ENCODE measurements at places on chromosomes 1 and 21. TPM values are rescaled to one million over a fixed set of nuclear protein-coding genes. Genes with fewer than 3 reads are reported as not detected.

ADGRL2 gene
- total RNA-seq: 45.1 TPM

ASCL5 gene
- total RNA-seq: 0.12 TPM

ANGPTL1 gene
- total RNA-seq: 24.2 TPM

RAB3B gene
- total RNA-seq: 38.3 TPM

PTCH2 gene
- 1.9 TPM for total RNA-seq

LIN28A gene
- 1.4 TPM for total RNA-seq

FCRL5 gene
- total RNA-seq: 0.14 TPM

UMODL1 gene
- not detected for total RNA-seq

DNA sequence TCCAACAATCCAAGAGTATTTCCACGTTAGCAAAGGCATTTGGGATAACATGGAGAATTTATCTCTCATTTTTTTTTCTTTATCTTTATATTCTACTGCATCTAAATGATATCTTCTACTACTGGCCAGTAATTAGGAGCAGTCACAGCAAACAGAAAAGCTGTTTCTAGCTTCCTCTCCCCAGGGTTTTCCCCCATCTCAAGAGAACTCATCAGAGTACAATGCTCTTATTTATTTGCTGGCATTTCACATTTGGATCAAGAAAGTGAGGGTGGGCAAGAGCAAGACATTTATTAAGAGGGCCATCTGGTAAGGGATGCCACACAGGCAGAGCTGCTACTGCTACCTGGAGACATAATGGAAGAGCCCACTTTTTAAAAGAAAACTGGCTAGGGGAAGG lies 368.2 kb downstream of the USH2A start:
- DNase-seq: no peak

DNA sequence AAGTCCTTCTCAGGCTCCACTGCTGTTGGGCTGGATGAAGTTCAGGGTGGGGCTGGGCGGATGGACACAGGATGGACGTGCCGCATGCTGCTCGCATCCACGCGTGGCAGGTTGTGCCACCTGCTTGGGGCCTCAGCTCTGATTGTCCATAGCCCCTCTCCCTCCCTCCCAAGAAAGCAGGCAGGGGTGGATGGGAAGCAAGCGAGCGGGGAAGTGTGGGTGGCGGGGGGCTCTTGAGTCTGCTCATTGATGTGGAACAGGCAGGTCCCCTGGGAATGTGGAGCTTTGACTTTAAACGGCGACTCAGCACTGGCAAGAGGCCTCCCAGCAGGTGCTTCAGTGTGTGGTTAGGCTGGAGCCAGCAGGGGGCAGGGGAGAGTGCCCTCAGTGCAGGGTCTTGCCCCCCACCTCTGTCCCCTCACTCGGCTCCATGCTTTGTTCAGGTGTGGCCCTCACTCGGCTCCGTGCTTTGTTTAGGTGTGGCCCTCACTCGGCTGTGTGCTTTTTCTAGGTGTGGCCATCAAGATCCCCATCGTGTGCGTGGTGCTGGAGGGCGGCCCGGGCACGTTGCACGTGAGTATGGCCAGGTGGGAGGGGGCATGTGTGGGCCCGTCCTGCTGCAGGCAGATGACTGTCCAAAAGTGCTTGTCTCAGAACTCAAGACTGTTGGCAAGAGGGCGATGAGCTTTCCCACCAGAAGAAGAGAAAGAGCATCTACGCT lies 23.9 kb downstream of the TRPM2 start:
- no peak for DNase-seq

GRCh38 chr1:84390226-84390625 lies 8.1 kb upstream of the DNASE2B start:
- no peak for DNase-seq

- DNase-seq: peak; percentile 89
These were observed 7.9 kb downstream of the TINAGL1 start for GRCh38 chr1:31583995-31584868.

DNA sequence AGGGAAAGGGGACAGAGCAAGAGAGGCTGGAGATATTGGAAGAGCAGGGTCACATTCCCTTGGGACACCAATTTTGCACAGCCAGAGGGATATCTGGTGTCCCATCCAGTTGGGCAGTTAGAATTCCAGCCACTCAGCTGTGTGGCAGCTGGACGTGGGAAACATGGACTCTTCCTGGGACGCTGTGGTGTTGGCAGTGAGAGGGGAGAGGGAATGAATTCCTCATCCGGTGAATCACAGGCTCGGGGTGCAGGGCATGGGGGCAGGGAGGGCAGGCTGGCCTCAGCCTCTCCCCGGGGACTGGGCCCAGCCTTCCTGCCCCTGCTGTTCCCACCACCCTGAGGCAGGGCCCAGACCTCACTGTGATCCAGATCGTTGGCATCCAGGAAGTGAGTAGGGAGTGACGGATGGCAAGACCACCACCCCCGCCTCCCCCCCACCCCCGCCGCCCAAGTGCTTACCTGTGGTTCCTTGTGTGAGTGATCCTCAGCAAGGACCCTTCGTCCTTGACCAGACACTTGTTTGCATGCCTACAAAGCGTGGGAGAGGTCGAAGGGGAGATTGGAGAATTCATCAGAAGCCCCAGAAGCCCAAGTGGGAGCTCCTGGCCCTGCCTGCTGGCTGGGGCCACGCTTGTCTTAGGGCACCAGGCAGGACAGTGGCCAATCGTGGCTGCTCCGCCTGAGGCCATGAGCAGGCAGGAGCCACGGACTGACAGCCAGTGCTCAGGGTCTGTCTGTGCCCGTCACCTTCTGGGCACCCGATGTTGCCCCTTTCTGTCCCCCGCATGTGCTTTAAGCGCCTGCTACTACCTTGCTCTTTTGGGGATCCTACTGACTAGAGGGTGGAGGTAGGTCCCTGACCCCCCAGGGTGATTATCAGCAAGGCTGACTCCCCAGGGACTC lies 8.7 kb downstream of the WNT3A start:
- no peak for DNase-seq

DNA sequence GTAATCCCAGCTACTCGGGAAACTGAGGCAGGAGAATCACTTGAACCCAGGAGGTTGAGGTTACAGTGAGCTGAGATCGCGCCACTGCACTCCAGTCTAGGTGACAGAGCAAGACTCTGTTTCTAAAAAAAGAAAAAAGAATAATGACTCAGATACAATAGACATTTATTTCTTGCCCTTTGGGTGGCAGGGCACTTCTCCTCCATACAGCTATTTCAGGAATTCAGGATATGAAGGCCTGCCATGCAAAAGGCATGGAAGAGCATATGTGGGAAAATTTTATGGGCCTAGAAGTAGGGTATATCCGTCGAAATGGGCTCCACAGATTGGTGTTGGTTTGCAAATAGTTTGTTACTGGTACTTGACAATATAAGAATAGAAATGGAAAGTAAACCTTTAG lies 20.2 kb upstream of the POGZ start:
- no peak for DNase-seq

- DNase-seq: peak; percentile 51
These were observed 505.1 kb upstream of the USP24 start for GRCh38 chr1:55720261-55720660.

DNA sequence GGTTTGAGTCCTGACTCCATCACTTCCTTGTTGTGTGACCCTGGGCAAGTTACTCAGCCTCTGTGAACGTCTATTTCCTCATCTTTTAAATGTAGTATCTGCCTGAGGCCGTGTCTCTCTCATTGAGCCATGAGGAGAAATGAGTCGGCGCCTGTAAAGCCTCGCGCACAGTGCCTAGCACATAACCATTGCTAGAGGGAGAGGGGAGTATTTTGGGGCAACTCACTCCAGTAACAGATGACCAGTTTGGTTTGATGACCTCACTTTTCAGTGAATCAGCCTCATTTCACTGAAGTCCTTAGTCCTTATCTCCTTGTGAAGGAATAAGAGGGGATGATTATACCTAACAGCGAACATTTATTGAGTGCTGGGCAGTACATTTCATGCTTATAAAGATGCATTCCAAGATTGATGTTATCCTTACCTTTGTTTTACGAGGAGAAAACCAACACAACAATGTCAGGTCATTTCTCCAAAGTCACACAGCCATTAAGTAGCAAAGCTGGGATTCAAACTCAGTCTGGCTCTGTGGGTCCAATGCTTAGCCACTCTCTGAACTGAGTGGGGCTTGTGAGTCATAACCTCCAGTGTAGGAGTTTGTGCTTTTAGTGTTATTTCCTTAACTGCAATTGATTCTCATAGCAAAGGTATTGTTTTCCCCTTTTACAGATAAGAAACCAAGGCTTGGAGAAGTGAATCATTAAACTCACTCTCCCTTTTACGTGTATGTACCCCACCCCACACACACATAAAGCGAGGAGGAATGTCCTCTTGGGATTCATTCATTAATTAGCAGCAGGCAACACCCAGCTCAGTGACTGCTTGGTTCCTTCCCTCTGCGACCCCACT lies 25.9 kb downstream of the KCNC4 start:
- DNase-seq: peak; percentile 51

DNA sequence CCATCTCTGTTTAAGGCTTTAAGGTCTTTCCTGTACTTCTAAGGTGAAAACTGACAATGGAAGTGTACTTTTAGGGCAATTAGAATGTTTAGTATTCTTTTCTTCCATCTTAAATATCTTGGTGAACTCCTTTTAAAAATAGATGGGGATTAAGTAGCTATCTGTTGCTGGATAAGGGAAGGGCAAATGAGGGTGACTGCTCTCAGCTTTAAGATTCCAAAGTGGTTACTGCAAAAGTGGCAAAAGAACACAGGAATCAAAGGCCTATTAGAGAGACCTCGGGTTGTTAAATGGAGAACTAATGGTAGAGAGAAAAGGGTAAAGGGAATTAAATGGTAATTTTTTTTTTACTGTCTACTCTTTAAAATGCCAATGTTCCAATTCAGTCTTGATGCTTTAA lies 774.1 kb upstream of the B3GALT2 start:
- no peak for DNase-seq

DNA sequence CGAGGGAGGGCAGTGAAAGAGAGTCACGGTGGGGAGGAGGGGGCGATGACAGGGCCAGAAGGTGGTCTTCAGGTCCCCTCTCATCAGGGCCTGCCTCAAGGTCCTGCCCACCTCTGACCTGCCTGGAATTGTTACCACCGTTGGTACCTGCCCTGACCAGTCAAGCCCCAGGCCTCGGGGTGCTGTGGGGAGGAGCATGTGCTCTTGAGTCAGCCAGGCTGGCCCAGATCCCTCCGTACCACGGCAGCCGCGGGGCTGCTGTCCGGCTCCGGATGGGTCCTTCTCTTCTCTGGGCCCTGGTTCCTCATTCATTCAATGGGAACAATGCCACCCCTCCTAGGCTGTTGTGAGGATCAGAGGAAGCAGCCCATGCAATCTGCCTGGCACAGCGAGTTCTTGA lies 22.0 kb downstream of the SERINC2 start:
- DNase-seq: no peak

DNA sequence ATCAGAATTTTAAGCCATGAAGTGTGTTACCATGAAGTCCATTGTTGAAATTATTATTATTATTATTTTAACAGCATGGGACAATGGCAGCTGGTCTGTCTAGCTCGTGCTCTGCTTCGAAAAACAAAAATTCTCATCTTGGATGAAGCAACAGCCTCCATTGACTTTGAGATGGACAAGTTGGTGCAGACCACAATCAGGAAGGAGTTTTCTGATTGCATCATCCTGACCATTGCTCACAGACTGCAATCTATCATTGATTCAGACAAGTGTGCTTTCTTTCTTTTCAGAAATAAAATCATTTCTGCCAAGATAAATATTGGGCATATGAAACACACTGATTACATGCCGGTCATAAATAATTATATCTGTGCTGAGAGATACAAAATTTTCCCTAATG lies 21.0 kb downstream of the HSPA13 start:
- no peak for DNase-seq

GRCh38 chr1:2466270-2466665 lies 9.8 kb upstream of the PLCH2 start:
- no peak for DNase-seq

Data from mucosa of gallbladder (tissue), 1 donor.